Metanephros (tissue), 2 donors: ENCODE measurements at places on chromosomes 13 and 19. TPM values are rescaled to one million over a fixed set of nuclear protein-coding genes. Genes with fewer than 3 reads are reported as not detected.

APOE gene
- total RNA-seq: 235 TPM

IFNL3 gene
- total RNA-seq: not detected

ZNF8 gene
- total RNA-seq: 10.9 TPM

KLK3 gene
- total RNA-seq: not detected

CCDC61 gene
- 12.9 TPM for total RNA-seq

GPX4 gene
- total RNA-seq: 175 TPM

KLK1 gene
- total RNA-seq: 0.35 TPM

ATP4B gene
- total RNA-seq: 0.41 TPM

ONECUT3 gene
- not detected for total RNA-seq

KANK3 gene
- 29.7 TPM for total RNA-seq
